ENCODE measurements at places on chromosomes 12 and 14.

DNA sequence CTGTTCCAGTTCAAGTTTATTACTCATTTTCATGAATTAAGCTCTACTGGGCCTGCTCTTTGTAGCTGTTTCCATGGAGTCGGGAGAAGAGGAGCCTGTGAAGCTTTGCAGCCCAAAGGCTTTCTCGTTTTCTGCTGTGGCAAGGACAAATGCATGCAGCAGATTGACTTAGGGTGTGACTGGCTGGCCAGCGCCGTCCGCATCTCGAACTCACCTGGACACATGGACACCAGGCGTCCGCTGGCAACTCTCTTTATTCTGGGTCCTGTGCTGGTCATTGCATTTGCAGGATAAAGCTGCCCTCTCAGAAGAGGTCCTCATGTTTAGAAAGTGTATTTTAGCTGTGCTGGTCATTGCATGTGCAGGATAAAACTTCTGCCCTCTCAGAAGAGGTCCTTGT lies 350.4 kb downstream of the TMEM121 start:
- DNase-seq: no peak

- DNase-seq: no peak
Measured at GRCh38 chr12:116142936-116143898, 134.3 kb downstream of the MED13L start.

DNA sequence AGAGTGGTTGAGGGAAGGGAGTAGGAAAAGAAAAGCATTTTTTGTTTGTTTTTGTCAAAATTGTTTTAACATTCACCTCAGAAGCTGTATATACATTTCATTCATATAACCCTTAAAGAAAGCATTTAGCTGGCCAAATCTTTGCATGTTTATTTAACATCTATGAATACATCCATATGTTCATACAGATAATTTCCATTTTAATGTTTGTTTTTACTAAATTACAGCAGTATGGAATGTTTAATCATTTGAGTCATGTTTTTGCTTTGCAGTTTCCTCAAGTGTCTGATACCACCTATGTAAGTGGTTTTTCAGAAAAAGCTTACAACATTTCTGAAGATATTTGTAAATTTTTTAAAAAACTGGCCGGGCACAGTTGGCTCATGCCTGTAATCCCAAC lies 84.3 kb upstream of the ATF1 start:
- DNase-seq: no peak

DNA sequence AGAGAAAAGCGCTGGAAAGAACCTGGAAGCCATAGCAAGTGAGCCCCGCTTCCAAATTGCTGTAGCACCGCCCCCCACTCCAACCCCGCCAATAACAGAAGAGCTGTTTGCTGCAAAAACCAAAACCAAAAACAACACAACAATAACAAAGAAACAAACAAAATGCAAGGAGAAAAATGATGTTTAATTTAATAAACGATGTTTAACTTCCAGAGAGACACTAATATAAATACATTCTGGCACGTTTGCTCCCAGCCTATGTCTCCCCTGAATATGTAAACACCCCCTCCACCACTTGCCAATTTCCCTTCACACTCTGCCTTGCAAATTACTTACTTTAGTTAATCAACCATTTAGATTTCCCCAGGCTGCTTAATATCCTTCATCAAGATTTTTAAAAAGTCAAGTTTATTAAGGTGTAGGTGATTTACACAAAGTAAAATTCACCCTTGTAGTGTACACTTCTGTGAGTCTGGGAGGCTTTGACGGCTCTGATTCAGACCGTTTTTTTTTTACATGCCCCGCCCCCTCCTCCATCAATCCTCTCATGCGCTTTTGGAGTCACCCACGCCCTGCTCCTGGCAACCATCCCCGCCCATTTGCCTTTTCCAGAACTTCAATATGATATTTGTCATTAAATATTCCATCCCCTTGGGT lies 482 bp upstream of the IFI27L2 start:
- DNase-seq: no peak

GRCh38 chr14:57254884-57255283 lies 13.8 kb downstream of the EXOC5 start:
- no peak for DNase-seq

DNA sequence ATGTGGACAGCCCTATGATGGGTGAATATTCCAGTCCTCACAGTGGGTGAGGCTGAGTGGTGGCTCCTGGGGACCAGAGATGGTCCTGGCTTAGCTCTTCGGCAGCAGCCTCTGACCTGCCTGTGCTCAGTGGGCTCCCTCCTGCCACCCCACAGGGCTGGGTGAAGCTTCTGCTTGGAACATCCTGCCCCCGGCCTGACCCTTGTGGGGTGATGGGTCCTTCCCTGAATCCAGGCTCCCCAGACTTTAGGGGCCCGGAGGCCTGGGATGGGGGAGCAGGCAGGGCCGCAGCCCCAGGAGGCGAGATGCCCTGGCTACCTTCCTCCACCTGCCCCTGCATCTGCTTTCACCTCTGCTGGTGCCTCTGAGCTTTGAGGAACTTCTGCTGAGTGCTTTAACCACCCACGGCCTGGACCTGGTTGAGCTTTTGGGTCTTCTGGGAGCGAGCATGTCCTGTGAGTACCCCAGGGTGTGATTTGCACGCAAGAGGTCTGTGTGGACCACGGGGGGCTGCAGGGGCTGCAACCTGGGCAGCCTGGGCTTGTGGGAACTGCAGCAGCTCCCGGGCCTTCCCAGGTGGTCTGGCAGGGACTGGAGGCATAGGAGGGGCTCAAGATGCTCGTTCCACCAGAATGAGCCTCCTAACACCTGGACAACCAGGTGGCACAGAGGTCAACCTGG lies 159.5 kb downstream of the KIF26A start:
- no peak for DNase-seq

GRCh38 chr12:109687250-109687649 lies 26.4 kb upstream of the FAM222A start:
- no peak for DNase-seq

DNA sequence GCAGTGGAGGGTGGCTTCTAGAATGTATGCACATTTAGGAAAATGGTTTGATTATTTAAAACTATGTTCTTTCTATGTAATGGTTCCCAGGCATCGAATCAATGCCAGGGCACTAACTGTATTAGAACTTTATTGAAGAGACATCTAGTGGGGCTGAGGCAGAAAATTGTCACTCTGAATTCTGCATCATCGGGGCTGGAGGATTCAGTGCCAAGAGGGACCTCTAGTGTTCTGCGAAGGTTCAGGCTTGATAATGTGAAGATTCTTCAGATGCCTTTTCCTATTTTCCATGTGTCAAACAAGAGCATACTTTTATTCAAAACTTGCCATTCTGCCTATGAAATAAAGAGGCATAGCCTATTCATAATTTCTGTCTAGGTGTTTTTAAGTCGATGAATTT lies 146.3 kb downstream of the CAND1 start:
- DNase-seq: no peak

GRCh38 chr12:20492251-20492760 lies 124.0 kb downstream of the PDE3A start:
- no peak for DNase-seq

DNA sequence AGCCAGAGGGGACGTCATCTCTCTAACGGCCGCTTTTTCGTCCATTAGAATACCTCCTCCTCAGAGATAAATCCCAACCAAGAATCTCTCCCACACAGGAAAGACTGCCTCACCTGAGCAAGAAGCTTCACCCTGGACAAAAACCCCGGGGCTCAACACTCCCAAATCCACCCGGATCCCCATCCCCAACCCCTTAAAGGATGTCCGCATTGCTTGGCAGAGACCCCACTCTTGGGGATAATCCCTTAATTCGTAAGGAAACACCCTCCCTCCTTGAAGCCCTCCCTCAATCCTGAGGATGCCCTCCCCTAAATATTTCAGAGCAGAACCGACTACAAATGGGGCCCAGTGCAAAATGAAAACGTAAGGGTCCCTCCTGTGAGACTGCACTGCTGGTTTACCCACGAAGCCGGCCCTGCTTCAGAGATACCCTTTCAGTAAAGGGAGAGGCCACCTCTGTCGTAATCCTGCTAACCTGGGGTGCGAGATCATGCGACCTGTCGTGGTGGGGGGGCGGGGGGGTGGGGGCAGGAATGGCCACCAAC lies 655 bp upstream of the DYNLL1 start:
- DNase-seq: no peak

- peak; percentile 47 for DNase-seq
Measured at GRCh38 chr12:54294152-54294952, 6.5 kb downstream of the NFE2 start.

DNA sequence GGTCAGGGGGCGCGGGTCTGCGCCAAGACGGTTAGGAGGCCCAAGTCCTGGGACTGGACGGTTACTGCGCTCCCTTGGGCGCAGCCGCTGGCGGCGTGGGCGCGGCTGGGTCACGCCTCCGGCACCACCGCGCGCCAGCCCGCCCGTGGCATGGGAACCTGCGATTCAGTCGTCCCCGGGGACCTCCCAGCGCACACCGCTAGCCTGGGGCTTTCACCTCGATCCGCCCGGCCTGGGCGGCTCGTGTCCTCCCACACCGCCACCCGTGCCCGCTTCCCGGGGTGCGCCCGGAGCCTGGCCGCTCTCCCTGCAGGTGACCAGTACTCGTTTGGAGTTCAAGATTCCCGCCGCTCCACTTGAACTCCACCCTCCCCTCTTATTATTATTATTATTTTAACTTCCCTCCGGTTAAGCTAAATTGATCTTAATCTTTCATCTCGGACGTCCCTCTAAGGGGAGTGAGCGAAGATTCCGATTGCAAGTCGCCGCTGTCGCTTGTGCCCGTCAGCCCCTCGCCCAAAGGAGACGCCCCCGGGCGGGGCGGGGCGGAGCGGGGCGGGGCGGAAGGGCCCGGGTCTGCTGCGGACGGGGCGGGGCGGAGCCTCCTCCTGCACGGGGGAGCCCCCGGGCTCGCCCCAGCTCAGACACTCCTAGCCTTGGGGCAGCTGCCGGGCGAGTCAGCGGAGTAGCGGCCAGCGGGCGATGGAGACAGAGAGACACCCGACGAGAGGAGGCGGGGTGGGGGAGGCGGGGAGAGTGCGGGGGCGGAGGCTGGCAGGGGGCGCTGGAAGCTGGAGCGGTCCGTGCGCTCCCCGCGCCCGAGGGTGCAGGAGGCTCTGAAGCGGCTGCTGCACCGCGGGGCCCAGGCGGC lies at the start of gene KCNMB4:
Gene KCNMB4, plus strand, starts transcription at position 643 of the 871 bp plus-strand sequence. CDS start 445 bp downstream, outside the sequence.
- peak; percentile 6 for DNase-seq

GRCh38 chr12:60211244-60211643 lies 615.4 kb downstream of the SLC16A7 start:
- DNase-seq: no peak

GRCh38 chr12:80299976-80300375 lies 144.1 kb upstream of the PTPRQ start:
- DNase-seq: no peak

DNA sequence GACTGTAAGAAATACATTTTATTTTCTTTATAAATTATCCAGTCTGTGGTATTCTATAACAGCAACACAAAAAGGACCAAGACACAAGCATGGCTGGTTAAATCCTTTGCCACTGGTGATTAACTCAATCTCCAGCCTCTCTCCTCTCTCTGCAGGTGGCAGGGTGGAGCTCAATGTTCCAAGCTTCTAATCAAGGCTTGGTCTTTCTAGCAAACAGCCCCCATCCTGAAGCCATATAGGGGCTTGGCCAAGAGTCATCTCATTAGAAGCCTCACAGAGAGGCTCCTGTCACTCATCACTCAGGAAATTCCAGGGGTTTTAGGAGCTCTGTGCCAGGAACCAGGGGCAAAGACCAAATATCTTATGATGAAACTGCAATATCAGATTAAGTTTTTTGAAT lies 12.0 kb downstream of the C12orf75 start:
- no peak for DNase-seq

DNA sequence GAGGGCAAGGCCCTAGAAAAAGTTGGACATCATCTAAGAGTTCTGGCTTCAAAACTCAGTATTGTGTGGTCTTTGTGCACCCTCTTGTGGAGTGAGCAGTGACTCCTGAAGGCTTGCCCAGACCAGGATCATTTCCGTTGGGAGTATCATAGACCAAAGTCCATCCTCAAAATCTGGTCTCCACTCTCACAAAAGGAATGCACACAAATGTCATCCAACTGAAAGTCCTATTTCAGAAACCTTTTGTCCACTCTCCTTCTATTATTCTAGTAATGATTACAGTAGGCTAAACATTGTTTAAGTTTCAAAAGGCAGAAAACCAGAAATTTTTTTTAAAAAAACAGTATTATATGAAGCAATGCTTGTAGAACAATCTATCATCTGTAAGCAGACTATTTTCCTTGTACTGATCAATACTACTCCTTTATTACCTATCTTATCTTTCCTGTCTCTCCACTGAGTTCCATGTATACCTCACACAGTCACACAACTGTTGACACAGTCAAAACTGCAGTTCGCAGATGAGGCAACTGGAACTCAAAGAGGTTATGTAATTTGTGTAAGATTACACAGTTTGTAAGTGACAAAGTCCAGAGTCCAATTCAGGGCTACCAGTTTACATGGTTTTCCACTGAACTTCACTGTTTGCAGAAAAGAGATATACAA lies 41.4 kb downstream of the COX16 start:
- DNase-seq: no peak

DNA sequence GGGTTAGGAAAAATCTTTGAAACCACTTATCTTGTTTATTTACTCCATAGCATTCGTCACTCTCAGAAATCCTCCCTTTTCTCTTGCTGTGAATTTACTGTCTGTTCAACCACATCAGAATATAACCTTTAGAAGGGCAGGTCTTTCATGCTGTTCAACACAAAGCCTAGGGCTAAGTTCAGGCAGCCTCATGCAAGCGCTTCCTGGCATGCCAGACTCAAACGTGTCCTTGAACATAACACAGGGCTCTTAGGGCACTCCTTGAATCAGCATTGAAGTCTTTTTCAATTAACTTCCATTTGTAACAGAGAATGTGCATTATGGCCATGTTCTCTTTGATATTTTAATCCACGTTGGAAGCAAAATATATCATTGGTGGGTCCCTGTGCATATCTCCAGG lies 377.7 kb downstream of the GLT1D1 start:
- DNase-seq: no peak

DNA sequence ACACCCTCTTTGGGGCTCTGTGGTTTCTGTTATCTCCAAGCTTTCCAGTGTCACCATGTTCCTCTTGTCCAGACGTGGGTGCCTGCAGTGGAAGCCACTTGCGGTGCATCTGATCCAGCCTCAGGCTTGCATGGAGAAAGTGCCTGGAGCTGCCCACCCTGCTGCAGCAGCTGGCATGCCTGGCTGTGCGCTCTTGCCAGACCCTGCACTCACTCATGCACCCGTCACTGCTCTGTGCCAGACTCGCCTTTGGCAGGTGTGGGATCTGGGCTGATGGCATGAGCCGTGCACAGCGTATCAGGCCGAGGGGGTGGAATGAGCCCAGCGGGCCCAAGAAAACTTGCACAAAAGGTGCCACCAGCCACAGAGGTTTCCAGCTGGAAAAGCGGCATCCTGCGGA lies 105.1 kb downstream of the MNAT1 start:
- DNase-seq: no peak

DNA sequence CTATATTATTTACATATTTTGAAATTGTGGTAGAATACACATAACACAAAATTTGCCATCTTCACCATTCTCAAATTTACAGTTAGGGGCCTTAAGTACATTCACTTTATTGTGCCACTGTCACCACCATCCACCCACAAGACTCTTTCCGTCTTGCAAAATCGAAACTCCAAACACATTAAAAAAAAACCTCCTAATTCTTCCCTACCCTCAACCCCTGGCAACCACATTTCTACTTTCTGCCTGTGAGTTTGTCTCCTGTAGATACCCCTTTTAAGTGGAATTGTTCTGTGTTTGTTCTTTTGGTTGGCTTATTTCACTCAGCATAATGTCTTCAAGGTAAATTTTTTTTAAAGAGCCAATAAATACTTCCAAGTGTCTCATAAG lies 31.6 kb upstream of the AMIGO2 start:
- DNase-seq: no peak

All from activated naive CD4-positive, alpha-beta T cell (primary cell).